ENCODE measurements at places on chromosomes 11 and 22. TPM values are rescaled to one million over a fixed set of nuclear protein-coding genes. Genes with fewer than 3 reads are reported as not detected.

Gene POU2F3
- total RNA-seq, result not detected

Gene STX5
- total RNA-seq, result 28.1 TPM

Gene ELF5
- not detected for total RNA-seq

Gene TNNT3
- total RNA-seq, result not detected

Gene GRM5
- 0.13 TPM for total RNA-seq

Gene RNF121
- 58.2 TPM for total RNA-seq

Gene LDHAL6A
- total RNA-seq, result not detected

Gene APLNR
- not detected for total RNA-seq

Gene PRODH
- not detected for total RNA-seq

Gene MMP13
- total RNA-seq, result not detected

Gene KIRREL3
- not detected for total RNA-seq

Gene MIOX
- not detected for total RNA-seq

Gene POU2AF3
- total RNA-seq, result not detected

Gene KCNK4
- 0.07 TPM for total RNA-seq

Gene HBG1
- not detected for total RNA-seq

Gene POU2AF1
- total RNA-seq, result not detected

Gene SCGB1D2
- not detected for total RNA-seq

Gene TEX12
- 0.43 TPM for total RNA-seq

Gene CPT1A
- 73.1 TPM for total RNA-seq

Gene LRRN4CL
- total RNA-seq, result not detected

Gene OR5P2
- total RNA-seq, result not detected

Gene EHF
- not detected for total RNA-seq

Gene TANGO2
- total RNA-seq, result 35.0 TPM

Gene SMTNL1
- not detected for total RNA-seq

Gene OR9G1
- not detected for total RNA-seq

Gene SULT4A1
- total RNA-seq, result 0.53 TPM

Gene CLTCL1
- 7.3 TPM for total RNA-seq

Data from thoracic aorta endothelial cell (primary cell).